Effector memory CD8-positive, alpha-beta T cell (primary cell): ENCODE measurements at places on chromosomes 7 and 10.
A peak's percentile ranks its signal among the peaks of the same experiment; 100 is the strongest.

GRCh38 chr10:116210588-116211346, 62.2 kb downstream of the GFRA1 start:
- DNase-seq: no peak

GRCh38 chr10:51141010-51141409, 66.7 kb downstream of the PRKG1 start:
- no peak for DNase-seq

- no peak for DNase-seq
These were observed 11.0 kb downstream of the PSD start for GRCh38 chr10:102407425-102408130.

DNA sequence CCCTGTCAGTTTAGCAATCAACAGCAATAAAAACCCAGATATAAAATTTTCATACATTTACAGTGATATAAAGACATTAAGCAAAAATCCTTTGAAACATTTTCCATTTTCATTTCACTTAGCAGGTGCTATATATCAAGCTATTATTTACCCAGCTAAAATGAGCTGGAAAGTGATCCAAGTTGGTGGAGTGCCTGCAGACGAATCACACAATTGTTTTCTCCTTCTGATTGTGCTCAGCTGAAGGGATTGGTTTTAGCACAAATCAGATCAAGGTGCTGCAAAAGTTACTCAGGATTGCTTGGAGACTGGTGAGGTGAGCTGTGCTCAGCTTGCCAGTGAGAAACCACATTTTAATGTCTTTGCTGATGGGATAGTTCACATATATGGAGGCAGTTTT, 138.1 kb downstream of the LRMDA start:
- no peak for DNase-seq

DNA sequence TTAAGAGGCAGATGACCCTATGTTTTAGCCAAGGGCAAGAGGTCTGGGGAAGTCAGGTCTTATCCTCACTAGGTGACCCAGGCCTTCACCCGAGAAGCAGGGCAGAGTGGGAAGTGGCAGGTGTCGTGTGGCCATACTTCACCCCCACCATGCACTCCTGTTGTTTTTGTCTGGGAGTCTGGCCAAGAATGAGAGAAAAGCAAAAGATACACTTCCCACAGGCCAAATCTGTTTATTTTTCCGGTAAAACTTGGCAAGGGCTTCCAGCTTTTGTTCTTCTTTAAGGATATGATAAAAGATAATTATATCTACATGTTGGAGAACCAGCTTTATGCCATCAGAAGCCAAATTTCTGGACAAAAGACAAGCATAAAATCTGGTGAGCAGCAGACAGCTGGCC, 137.4 kb upstream of the CDC14C start:
- DNase-seq: no peak

GRCh38 chr7:142459551-142459963, 201.7 kb upstream of the PRSS58 start:
- DNase-seq: no peak

GRCh38 chr10:51658000-51658399, 41.4 kb downstream of the CSTF2T start:
- DNase-seq: no peak

DNA sequence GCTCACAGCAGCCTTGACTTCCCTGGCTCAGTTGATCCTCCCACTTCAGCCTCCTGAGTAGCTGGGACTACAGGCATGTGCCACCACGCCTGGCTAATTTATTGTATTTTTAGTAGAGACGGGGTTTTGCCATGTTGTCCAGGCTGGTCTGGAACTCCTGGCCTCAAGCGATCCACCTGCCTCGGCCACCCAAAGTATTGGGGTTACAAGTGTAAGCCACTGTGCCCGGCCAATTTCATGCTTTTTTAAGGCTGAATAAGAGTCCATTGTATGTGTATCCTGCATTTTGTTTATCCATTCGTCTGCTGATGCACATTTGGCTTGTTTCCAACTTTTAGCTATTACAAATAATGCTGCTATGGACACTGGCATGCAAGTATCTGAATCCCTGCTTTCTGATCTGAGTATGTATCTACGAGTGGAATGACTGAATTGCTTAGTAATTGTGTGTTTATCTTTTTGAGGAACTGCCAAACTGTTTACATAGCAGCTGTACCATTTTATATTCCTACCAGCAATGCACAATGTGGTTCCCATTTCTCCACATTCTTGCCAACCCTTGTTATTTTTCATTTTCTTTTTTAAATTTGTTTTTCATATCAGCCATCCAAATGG, 37.3 kb upstream of the TPST1 start:
- DNase-seq: no peak

- DNase-seq: no peak
These were observed 240.8 kb downstream of the CDK14 start for GRCh38 chr7:90836937-90837336.

- DNase-seq: no peak
These were observed 58.3 kb upstream of the SHH start for GRCh38 chr7:155870334-155871180.

- DNase-seq: no peak
These were observed 6.2 kb upstream of the KIFBP start for GRCh38 chr10:68982389-68982788.

GRCh38 chr7:140726281-140726680, 29.8 kb downstream of the NDUFB2 start:
- no peak for DNase-seq

GRCh38 chr7:14639329-14639728, 263.2 kb downstream of the DGKB start:
- DNase-seq: no peak

- no peak for DNase-seq
These were observed 16.0 kb downstream of the TET1 start for GRCh38 chr10:68576118-68576517.

DNA sequence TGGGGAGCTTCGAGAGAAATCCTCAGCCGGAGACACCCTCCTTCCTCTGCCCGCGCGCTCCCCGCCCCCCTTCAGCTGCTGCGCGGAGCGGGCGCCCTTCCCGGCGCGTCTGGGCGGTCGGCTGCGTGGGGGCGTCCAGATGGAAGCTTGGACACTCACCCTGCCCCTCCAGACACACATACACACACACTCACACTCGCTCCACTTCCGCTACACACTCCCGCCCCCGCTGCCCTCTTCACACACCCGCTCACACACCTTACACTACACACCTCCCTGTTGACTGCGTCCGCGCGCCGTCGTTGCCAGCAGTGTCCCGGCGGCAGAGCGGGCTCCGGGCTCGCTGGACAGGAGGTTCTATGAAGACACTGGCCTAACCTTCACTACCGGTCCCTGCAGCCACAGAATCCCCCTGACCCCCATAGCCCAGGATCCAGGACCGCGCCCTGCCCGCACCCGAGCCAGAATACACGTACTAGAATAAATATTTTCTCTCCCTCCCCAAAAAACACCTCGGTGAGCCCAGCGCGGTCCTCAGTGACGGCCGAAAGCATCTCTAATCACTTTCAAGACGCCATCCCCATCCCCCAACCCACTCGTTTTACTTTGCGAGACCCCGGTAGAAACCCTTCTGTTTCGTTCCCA, 1.1 kb upstream of the EGR2 start:
- DNase-seq: peak; percentile 22

GRCh38 chr7:85489498-85489897, 302.6 kb upstream of the SEMA3D start:
- DNase-seq: no peak

DNA sequence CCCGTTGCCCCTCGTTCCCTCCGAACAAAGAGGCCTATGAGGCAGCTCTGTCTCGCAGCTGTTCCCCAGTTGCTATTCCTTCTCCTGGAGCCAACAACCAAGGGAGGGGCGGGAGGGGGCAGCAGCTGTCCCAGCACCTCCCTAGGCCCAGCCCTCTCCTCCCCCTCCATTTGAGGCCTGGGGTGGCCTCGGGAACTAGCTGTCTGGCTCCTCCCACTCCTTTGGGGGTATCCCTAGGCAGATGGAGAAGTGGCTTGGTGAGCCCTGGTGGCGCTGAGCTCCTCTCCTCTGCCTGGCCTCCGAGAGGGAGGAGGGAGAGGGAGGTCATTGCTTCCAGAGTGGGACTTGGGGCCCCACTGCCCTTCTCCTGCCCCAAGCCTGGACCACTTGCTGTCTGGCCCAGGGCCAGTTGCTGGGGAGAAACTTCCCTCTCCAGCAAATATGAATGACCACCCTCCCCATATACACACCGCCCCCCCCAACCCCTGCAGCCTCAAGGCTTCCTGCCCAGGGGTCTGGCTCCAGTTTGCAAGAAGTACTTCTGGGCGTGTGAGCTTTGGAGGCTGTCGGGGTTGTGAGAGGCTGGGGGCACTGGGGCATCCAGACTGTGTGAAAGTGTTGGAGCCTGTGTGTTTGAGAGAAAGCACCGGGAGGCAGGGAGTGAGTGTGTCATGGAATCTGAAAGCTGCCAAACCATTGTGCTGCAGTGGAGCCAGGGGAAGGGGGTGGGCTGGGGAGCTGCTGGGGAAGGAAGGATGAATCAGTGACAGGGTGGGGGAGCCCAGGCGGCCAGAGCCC, 3.1 kb downstream of the FLNC start:
- DNase-seq: no peak

- no peak for DNase-seq
These were observed 219.8 kb upstream of the GLI3 start for GRCh38 chr7:42456756-42457276.

DNA sequence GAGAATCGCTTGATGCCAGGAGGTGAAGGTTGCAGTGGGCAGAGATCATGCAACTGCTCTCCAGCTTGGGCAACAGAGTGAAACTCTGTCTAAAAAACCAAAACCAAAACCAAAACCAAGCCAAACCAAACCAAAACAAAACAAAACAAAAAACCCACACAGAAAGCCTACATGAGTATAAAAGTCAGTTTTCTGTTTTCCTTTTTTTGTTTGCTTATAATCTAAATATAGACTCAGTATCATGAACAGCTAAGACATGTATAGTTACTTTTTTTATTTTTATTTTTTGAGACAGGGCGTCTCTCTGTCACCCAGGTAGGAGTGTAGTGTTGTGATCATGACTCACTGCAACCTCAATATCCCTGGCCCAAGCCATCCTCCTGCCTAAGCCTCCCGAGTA, 16.8 kb upstream of the MTPN start:
- no peak for DNase-seq

- DNase-seq: no peak
These were observed 117.9 kb upstream of the COL1A2 start for GRCh38 chr7:94276795-94277194.

GRCh38 chr7:126783613-126784012, 469.1 kb downstream of the GRM8 start:
- no peak for DNase-seq

DNA sequence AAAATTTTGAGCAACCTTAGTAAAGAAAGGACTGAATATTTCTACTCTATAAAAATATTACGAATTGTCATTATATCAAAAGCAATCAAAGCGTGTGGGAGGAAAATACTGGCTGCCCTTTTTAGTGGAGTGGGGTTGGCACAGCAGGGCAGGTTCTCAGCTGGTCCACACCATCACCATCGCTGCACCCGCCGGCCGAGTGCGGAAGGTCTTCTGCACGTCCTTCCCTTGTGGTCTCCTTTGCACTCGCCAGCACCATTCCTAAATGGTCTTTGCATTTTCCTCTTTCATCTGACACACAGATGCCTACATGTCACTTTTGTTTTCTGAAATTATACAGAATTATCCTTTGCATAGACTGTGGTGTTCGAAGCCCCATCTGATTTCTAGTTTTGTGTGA, 116.6 kb upstream of the LANCL2 start:
- no peak for DNase-seq

DNA sequence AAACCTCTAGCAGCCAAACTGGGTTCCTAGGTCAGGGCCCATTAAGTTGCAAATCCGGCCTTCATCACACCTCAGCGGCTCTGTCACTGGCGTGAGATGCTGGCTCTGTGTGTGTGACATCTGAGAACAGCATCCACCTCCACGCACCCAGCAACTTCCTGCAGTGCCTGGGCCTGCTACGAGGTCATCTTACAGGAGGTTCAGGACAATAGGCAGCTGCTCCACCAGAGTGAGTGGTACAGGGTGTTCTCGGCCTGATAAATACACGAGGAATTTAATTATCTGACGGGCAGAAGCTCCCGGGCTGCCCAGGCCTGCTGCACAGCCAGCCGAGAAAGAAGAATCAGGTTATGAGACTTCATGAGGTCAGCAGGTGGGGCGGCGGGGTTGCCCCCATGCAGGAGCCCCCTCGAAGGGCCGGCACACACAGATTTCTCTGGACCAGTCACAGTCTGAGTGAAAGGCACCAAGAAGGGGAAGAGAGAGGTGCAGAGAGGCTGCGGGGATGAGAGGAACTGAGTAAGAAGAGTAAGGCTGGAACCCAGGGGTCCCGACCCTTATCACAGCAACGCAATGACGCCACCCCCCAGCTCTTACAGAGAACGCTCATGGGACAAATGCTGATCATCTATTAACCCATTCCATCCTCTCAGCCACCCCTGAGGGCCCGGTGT, 49.3 kb downstream of the CALML3 start:
- no peak for DNase-seq

- no peak for DNase-seq
These were observed 5.0 kb upstream of the REEP3 start for GRCh38 chr10:63516207-63516606.

GRCh38 chr7:70392877-70393435, 739.0 kb upstream of the GALNT17 start:
- no peak for DNase-seq
